ENCODE measurements at places on chromosomes 5 and 9.

GRCh38 chr9:75889577-75889976 is 896 bp upstream of the PCSK5 start:
- DNase-seq = no peak

GRCh38 chr9:37528652-37529471 is 43.1 kb downstream of the POLR1E start:
- peak; percentile 74 for DNase-seq

- DNase-seq = no peak
Observed at GRCh38 chr9:70049236-70049635, 5.6 kb downstream of the MAMDC2 start.

- DNase-seq = no peak
Observed at GRCh38 chr9:104842698-104843097, 78.8 kb downstream of the NIPSNAP3B start.

GRCh38 chr5:150700246-150700593 is 642 bp downstream of the RBM22 start:
- DNase-seq = no peak

DNA sequence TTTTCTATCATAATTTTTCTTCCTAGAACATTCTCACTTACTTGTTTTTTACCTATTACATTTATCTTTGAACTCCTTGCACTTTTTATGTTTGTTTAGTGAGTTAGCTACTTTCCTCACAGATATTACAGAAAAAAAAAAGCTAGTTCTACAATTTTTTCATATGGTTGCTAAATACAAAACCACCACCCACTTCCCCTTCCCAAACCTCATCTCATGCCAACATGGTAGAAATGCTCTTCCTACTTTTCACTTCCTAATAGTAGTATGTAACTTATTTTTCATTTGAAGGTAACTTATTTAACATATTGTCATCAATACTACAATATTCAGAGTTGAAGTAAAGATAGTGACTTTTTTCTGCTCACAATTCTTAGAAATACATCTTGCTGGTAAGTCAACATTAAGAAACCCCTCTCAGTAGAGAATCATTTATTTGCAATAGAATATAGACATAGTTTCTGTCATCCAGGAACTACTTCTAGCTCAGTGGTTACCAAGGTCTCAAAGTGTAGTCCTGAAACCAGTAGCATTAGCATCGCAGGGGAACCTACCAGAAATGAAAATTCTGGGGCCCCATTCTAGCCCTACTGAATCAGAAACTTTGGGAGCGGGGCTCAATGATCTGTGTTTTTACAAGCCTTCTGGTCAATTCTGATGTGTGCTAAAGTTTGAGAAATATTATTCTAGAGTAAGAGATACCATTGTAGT is 1124.6 kb downstream of the DTWD2 start:
- no peak for DNase-seq

GRCh38 chr5:146825033-146825432 is 53.5 kb downstream of the PPP2R2B start:
- DNase-seq = no peak

GRCh38 chr9:93886911-93887310 is 68.2 kb downstream of the BARX1 start:
- DNase-seq = no peak

DNA sequence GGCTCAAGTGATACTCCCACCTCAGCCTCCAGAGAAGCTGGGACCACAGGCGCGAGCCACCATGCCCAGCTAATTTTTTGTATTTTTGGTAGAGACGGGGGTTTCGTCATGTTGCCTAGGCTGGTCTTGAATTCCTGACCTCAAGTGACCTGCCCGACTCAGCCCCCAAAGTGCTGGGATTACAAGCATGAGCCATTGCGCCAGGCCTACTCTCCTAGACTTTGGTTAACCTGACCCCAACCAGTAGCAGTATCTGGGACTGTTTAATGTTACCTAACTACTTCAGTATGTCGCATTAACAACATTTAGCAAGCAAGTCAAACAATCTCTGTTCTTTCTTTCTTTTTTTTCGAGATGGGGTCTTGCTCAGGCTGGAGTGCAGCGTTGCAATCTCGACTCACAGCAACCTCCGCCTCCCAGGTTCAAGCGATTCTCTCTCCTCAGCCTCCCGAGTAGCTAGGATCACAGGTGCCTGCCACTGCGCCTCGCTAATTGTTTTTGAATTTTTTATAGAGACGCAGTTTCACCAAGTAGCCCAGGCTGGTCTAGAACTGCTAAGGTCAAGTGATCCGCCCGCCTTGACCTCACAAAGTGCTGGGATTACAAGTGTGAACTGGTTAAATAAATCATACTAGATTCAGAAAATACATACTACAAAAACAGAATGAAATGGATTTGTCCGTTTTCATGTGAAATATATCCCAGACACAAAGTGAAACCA is 2.0 kb downstream of the AK3 start:
- no peak for DNase-seq

DNA sequence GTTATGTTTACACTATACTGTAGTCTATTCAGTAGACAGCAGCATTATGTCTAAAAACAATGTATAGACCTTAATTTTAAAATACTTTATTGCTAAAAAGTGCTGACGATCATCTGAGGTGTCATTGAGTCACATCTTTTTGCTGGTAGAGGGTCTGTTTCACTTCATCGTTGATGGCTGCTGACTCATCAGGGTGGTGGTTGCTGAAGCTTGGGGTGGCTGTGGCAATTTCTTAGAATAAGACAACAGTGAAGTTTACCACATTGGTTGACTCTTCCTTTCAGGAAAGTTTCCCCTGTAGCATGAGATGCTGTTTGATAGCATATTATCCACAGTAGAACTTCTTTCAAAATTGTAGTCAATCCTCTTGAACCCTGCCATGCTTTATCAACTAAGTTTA is 150.3 kb downstream of the FBXL7 start:
- DNase-seq = no peak

- peak; percentile 33 for DNase-seq
Observed at GRCh38 chr5:171907725-171908343, 98.6 kb downstream of the FBXW11 start.

DNA sequence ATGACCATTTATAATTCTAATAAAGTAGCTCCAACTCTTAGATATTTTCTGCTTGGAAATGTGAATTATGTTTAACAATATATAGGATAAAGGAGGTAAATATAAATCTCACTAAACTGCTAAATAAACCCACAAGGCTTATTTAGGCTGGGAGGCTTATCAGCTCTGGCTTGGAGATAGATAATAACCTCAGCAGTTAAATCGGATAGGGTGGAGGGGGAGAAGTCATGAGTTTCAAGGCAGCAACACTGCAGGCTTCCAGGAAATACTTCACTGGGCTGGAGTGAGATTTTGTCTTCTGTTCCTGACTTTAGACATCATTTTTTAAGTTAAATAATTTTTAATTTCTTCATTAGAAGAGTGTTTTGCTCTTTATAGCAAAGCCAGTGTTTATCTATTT is 80.0 kb upstream of the ITGA2 start:
- no peak for DNase-seq

DNA sequence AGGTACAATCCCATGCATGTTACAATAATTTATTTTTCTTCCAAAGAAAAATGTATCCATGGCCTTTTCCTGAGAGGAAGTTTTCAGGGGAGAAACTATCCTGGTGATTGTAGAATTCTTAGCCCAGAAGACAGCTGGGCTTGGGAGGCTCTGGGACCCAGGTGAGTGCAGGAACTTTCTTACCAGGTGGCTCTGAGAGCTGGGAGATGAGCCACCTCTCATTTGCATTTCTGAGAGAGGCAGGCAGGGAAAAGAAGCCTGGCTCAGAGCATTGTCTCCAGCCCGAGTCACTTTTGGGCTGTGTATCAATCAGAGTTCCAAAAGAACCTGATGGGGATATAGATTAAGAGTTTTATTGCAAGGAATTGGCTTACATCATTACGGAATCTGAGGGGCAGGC is 52.7 kb downstream of the ALG2 start:
- no peak for DNase-seq

DNA sequence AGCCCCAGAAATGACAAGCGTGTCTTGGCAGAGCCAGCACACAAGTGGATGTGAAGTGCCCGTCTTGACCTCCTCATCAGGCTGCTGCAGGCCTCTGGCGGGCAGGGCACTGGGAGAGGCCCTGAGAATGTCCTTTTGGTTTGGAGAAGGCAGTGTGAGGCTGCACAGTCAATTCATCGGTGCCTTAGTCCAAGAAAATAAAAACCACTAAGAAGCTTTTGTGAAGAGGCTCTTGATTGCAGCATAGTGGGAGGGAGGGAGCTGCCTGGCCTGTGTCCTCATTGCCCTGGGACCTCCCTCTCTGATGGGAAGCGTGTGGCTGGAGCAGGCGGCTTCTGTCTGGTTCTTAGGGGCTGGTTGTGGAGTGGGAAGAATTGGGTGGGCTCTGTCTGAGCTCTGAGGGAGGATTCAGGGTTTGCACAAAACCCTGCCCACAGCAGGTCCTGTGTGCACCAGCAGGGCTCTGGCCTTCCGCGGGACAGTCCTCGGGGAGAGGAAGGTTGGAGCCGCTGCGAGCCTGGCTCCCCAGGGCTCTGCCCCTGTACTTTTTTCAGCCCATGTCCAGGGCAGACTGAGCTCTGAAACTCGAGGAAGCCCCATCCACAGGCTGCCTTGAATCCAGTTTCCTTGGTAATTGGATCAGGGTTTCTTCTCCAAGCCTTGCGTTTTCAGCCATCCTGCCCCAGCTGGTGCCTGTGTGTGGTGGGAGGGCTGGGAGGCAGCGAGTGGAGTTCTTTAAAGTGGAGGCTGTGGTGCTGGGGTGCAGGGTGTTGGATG is 1.1 kb downstream of the HRCT1 start:
- no peak for DNase-seq

DNA sequence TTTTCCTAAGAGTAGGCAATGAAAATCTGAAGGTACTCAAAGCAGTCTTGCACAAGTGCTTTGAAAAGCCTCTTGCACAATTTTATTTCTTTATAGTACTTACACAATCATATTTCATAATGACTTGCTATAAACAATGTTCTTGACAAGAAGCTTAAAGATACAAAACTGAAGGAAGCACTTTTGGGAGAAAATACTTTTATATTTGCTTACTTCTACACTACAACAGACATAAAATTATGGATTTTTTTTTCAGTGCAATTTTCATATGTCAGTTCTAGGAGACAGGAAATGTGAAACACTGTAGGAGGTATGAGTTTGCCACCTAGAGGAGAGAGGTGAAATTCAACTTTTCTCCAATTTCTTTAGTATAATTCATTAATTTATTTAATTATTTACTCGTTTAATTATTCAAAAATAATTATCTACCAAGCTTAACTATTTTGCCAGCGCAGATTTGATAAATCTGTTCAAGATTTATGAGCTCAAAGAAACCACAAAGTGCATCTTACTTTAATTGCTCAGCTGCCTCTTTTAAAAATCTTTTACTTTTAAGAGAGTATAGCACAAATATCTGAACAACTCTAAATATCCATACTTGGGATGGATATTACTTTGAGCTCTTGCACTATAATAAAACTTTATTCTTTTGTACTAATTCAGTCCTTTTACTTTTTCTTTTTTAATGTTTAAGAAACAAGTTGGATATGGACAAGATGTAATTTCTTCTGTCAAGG is 29.0 kb upstream of the CDKN2B start:
- DNase-seq = no peak

- no peak for DNase-seq
Observed at GRCh38 chr5:159319832-159320231, 10.5 kb downstream of the IL12B start.

DNA sequence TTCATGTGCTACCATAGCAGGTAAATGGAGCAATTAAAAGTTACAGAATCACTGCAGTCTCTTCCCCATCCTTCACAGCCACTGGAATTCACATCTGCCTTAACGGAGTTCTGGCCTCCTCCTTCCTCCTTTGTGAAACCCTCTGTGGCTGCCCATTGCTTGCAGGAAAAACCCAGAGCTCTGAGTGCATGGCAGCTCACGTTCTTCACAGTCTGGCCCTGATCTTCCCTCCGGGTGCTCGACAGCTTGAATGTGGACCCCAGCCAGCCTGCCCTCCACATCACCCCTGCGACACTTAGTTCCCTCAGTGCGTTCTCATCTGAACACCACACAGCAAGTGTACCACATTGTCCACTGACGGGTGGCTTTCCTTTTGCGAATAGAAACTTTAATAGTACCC is 63.2 kb upstream of the RUFY1 start:
- DNase-seq = no peak

Data from memory B cell (primary cell).